Hematopoietic multipotent progenitor cell treated with erythropoietin and hydrocortisone succinate and interleukin-3 and kit ligand, for 17 days (in vitro differentiated cells): ENCODE measurements at places on chromosomes 1 and 21.
A peak's percentile ranks its signal among the peaks of the same experiment; 100 is the strongest.

- peak; percentile 58 for DNase-seq
Observed at GRCh38 chr1:223845037-223845809, 524 bp downstream of the TP53BP2 start.

DNA sequence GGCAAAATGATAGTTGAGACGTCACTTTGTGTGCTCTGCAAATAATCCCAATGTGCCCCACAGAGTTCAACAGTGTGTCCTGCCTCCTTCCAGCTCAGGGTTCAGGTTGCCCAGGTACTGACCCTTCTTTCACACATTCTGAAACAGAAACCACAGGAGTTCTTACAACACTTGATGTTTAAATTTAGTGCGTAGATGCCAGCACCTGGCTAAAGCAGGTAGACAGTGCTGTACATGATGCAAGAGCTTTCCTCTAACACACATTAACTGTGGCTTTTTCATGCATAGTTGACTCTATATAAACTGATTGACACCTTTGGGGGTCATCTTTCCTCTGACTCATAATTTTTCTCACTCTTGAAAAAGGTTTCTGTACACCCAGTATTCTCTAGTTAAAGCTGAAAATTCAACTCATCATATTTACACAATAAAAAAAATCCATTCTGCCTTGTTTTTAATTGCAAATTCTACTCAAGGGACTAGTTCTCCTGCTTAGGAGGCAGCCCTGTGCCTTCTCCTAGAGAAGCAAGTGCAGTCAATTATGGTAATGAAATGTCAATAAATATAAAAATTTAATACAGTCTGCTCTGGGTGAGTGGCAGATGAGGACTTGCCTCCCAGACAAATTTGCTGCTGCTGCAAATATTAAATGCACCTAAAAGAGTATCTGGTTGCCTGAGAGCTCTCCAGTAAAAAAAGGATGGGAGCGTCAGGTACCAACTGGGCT is 91.4 kb downstream of the NR5A2 start:
- no peak for DNase-seq

GRCh38 chr1:192929597-192929996 is 120.8 kb downstream of the RGS2 start:
- no peak for DNase-seq

- no peak for DNase-seq
Observed at GRCh38 chr1:32208469-32208868, 420 bp upstream of the DCDC2B start.

GRCh38 chr21:42806509-42807140 is 72.7 kb downstream of the WDR4 start:
- DNase-seq, result no peak

DNA sequence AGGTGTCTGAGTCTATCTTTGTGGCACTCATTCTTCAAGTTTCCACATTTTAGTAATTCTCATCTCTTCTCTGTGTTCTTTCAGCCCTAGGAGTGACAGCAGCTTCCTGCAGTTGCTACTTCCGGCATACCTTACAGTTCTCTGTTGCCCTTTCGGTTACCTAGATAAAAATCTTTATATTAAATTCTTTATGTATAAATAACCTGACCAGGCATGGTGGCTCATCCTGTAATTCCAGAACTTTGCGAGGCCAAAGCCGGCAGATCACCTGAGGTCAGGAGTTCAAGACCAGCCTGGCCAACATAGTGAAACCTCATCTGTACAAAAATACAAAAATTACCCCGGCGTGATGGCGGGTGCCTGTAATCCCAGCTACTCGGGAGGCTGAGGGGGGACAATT is 62.9 kb downstream of the CDKN2C start:
- DNase-seq, result no peak

DNA sequence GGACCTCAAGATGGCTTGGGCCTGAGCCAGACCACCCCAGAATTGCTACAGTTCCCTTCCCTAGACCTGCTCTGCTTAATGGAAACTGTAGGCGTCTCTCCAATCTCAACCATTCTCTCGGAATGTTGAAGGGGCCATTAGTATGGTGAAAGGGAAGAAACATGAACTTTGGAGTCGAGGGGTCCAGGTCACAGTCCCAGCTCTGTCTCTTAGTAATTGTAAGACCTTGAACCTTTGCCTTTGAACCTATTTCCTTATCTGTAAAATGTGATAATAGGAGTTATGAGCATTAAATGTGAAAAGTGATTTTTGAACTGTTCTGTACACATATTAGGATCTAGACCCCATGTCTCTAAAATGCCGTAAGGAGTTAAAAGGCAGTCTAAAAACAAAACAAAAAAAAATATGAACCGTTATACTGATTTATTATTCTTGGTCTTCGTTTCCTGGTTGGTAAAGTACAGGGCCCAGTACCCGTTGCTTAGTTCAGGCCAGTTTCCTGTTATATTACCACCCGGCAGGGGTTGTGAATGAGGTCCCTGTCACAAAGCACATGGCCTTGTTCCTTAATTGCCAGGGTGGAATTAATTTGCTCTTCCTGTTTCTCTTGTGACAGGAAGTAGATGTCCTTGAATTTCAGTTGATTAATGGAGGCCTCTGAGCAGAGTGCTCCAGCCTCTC is 42.3 kb downstream of the TCEANC2 start:
- no peak for DNase-seq

GRCh38 chr1:24418898-24419628 is 3.5 kb downstream of the NIPAL3 start:
- no peak for DNase-seq

DNA sequence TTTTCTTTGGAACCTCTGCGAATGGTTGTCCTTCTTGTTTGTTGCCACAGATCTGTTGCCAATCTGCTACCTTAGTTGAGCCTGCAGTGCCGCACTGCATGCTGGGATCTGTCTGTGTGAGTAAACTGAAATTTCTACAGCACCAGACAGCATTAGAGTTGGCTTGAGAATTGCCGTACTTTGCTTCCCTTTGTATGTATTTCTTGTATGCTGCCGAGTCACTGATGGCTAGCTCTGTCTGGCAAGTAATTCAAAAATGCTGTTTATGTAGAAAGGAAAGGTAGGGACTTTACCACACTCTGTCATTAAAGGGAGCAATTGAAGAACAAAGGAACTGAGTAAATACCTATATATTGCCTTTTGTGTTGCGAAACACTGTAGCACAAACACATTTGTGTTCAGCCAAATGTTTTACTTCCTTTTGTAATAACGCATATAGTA is 857.4 kb downstream of the USP25 start:
- DNase-seq, result no peak

DNA sequence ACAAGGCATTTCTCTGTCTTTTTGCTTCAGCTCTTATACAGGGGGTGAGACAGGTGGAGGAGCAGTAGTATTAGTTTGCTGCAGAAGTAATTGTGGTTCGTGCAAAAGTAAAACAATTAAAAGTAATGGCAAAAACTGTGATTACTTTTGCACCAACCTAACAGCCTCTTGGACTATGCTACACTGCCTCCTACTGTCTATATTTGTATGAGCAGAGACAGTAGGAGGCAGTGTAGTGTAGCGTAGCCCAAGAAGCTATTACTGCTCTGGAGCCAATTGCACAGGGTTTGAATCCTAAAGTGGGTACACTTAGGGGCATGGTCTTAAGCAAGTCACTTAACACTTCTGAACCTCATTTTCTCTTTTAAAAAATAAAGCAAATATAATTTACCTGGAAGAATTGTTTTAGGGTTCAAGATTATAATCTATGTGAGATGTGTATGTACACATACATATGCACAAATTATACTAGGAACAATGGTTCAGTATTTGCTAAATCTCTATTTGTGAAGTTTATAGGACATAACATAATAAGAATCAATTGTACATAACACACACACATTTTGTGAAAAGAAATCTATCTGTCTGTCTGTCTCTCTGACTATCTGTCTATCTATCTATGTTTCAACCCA is 103.8 kb downstream of the BRINP3 start:
- DNase-seq, result no peak

- no peak for DNase-seq
Observed at GRCh38 chr1:82724246-82724645, 923.5 kb downstream of the ADGRL2 start.

DNA sequence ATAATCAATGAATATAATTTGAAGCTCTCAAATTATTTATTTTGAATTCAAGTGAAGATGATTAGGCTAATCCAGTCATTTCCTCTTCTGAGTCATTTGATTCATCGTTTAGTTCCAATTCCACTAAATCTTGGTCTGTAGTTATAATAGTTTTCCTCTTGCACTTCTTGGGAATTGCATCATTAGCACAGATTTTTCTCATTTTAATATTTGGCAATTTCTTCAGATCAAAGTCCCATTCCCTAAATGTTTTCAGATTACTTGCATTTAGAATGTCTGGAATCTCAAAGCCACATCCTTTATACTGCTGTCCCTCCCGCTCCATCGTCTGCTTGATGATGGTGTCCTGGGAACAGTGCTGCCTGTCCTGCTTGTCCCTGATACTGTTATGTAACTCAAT is 43.5 kb downstream of the MAST2 start:
- DNase-seq, result no peak

GRCh38 chr21:40155563-40155962 is 288.3 kb downstream of the PCP4 start:
- DNase-seq, result no peak

GRCh38 chr1:178465011-178465410 is 31.8 kb downstream of the CLEC20A start:
- DNase-seq, result no peak

- peak; percentile 66 for DNase-seq
Observed at GRCh38 chr1:111739194-111739924, at the start of gene INKA2. Gene INKA2, minus strand, starts transcription at chr1:111739395. Its CDS starts 153 bp downstream, at chr1:111739242.

DNA sequence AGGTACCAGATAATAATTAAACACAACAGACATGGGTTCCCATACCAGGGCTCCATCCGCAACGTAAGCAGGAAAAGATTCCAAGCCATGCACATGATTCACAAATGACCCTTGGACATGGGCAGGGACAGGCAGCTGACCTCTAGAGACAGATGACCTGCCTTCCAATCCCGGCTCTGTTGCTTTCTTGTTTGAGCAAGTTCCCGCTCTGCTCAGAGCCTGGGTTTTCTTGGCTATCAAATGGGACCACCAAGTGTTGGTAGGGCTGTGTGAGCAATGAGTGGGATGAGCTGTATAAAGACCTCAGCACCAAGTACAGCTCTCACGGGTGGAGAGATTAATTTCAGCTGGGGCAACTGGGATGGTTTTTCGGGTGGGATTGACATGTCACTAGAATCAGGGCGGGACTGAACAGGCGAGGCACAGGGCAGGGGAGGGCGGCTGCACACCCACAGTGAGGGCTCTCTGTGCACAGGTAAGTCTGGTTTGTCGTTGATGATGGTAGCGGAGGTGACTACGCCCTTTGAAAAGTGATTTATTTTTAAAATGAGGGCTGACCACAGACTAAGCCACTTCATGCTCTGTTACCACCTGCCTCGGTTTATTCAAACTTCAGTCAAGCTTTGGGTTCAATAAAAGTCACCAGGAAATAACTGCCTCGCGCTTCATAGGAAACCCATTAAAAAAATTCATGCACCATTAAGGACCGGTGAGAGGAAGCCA is 57.5 kb upstream of the IFFO2 start:
- no peak for DNase-seq

- DNase-seq, result no peak
Observed at GRCh38 chr1:22317231-22317919, 134.3 kb upstream of the ZBTB40 start.

GRCh38 chr1:212549503-212550017 is 59.0 kb upstream of the ATF3 start:
- no peak for DNase-seq

- DNase-seq, result no peak
Observed at GRCh38 chr21:34274001-34274400, 89.8 kb upstream of the KCNE2 start.

GRCh38 chr21:39663742-39664492 is 51.2 kb downstream of the B3GALT5 start:
- DNase-seq, result no peak

GRCh38 chr1:112687785-112688496 is 13.5 kb downstream of the MOV10 start:
- no peak for DNase-seq

DNA sequence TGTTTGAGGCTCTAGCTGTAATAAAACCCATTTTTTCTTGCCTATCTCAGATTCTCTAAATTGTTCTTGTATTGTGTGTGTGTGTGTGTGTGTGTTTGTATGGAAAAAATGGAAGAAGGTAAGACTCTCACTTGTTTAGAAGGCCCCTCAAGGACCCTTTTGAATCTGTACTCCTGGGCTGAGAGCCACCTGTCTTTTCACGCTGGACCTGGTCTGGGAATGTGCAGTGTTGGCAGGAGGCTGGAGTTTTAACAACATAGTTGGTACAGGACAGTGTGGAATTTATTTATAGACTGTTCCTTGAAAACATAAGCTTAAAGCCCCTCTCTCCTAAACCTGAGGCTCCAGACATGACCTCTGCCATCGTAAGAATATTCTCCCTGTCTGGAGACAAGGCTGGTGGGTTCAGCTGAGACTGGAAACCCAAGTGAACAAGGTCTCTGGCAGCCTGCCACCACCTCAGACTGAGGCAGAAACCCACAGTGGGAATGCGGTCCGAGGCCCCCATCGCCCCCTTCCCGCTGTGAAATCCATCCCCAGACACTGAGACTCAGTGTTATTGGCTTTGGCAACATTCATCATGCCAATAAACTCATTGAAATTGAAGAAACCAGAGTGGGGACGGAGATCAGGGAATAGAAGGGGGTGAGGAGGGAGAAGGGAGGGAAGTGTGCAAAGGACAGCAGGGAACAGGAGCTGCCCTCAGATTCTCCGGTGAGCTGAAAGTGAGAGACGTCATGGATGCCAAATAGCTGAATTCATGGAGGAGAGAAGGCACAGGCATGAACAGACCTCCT is 24.6 kb upstream of the PLXNA2 start:
- DNase-seq, result no peak
